ENCODE measurements at places on chromosomes 13 and 19.

DNA sequence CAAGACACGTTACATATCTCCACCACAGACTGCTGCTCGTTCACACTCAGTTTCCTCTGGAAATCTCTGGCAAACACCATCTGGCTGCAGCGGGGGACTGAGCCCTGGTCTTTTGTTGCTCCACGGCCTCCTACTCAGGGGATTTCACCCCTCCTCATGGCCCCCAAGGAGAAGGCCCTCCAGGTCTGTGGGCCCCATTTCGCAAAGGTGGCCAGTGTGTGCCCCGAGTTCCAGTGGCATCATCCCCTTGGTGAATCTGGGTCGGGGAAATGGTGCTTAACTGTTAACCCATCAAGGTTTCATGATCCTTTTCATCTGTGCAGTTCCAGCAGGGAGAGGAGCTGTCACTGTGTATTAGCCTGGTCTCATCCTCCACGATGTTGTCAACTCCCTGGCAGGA is 235.4 kb upstream of the MAB21L1 start:
- no peak for DNase-seq

GRCh38 chr13:98468929-98469328 is 108.0 kb downstream of the STK24 start:
- DNase-seq = no peak

DNA sequence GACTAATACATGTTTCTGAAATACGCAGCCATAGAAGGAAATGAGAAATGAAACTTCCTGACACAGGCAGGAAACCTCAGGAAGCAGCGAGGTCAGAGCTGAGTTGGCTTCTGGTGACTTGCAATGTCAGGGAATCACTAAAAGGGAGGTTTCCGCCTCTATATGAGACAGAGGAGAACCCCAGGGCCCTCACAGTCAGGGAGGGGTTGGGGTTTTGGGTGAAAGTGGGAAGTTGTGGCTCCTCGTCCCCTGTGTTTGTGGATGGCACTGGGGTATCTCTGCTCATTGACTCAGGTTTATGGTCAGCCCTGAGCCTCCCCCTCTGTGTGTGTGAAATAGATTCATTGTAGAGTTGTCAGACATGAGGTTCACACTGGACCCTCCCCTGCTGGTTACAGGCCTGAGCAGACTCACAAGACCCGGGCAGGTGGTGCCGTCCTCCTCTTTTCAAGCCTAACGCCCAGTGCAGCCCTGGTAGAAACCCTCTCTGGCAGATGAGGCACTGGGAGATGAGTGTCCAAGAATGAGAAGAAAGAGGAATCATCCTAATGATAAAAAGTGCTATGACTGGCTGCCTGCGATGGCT is 5.5 kb upstream of the LILRA6 start:
- DNase-seq = no peak

DNA sequence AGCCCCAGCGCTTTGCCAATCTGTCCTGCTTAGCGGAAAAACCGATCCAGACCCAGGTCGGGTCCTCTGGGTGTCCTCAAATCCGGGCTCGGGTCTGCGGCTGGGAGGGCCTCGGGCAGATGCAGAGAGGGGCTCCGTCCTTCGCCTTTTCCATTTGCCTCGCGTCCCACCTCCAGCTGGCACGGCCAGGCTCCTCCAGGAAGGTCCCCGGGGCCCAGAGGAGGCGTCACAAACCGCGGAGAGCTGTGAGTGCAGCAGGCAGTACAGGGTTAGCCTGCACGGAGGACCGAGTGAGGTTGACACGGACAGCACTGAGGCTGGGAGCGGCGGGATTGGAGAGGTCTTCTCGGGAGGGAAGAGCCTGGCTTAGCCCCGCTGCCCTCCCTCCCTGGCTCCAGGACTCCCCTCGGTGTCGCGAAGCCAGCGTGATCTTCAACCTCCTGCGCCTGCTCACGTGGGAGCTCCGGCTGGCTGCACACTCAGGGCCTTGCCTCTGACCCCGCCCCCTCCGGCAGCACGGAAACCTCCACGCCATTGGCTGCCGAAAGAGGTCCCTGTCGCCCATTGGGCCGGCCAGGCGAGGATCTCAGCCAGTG is 2.8 kb upstream of the IFNL2 start:
- DNase-seq = no peak

GRCh38 chr13:73991384-73991783 is 142.8 kb downstream of the KLF12 start:
- no peak for DNase-seq

- DNase-seq = no peak
These were observed 111.4 kb upstream of the C1QTNF9B start for GRCh38 chr13:24008679-24009078.

GRCh38 chr19:36215276-36216123 is 594 bp downstream of the ZNF146 start:
- no peak for DNase-seq

- no peak for DNase-seq
These were observed 377.8 kb upstream of the DACH1 start for GRCh38 chr13:72244788-72245187.

GRCh38 chr13:33757713-33758112 is 60.2 kb upstream of the RFC3 start:
- no peak for DNase-seq

GRCh38 chr19:56372281-56372680 is 21.1 kb downstream of the ZNF582 start:
- DNase-seq = no peak

DNA sequence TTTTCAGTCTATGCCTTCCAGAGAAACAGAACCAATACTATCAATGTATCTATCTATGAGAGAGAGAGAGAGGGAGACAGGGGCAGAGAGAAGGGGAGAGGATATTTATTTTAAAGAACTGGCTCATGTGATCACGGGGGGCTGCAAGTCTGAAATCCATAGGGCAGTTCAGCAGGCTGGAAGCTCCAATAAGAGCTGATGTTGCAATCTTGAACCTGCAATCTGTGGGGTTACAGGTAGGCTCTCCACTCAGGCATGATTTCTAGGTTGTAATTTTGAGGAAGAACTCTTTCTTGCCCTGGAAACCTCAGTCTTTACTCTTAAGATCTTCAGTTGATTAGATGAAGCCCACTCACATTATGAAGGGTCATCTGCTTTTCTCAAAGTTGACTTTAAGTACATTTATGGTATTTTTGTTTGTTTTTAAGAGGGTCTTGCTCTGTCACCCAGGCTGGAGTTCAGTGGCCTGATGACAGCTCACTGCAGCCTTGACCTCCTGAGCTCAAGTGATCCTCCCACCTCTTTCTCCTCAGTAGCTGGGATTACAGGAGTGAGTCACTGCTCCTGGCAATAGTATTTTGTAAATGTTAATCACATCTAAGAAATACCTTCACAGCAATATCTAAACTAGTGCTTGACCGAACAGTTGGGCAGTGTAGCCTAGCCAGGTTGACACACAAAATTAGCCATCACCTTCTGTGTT is 376.4 kb downstream of the FGF9 start:
- no peak for DNase-seq

DNA sequence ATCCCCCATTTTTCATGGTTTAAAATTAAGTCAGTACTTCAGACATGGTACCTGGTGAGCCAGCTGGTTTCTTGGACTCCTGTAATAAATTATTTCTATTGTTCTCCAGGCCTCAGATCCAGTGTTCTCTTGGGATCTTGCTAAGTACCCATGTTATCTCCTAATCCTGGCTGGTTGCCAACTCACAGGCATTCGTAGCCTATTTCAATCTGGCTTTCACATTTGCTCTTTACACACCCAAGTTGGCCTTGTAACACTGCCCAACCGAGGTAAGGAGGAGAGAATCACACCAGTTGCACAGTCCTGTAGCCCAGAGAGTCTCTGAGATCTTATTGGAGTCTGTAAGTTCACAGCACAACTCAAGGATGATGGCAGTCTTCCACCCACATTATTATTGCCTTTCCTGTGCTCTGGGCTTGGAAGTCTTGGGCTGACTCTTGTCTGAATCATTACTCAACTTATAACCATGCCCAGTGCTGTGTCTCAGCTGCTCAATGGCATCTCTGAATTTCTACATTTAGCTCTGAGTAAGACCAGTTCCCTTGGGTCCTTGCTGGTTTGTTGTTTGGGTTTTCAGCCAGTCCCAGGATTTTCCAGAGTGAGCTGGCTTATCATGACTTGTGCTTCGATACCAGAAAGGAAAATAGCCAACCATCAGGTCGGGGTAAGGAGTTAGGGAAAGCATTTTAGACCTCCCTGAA is 76.6 kb upstream of the KLF12 start:
- no peak for DNase-seq

DNA sequence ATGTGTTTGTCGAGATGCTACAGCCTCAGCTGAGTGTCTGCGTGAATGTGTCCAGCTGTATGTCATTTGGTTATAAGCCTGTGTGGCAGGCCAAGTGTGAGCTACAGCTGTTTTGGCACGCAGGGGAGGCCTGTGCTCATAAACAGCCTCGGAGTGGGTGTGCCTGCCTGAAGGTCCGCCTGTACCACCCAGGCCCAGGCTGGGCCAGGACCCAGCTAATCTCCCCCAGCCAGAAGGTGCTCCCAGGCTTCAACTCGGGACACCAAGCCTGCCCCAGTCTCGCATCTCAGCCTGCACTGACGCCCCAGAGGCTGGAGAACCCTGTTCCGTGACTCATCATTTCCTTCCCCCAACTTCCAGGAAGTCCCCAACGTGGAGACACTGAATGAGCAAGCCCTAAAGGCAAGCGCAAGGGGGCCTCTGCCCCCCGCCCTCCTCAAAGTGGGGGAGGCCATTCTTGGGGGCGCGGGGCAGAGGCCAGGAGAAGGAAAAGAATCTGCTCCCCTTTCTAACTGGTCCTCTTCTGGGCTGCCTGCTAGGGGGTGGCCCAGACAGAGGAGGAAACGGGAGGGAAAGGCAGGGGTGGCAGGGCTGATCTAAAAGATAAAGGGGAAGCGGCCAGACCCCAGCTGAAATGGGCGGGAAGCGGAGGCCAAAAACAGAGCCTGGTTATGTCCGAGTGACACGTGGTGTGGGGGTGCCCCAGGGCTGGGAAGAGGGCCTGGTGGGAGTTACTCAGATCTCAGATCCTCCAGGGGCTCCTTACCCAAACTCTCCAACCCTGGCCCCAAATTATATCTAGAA is 2.0 kb downstream of the SLC1A5 start:
- peak; percentile 66 for DNase-seq

DNA sequence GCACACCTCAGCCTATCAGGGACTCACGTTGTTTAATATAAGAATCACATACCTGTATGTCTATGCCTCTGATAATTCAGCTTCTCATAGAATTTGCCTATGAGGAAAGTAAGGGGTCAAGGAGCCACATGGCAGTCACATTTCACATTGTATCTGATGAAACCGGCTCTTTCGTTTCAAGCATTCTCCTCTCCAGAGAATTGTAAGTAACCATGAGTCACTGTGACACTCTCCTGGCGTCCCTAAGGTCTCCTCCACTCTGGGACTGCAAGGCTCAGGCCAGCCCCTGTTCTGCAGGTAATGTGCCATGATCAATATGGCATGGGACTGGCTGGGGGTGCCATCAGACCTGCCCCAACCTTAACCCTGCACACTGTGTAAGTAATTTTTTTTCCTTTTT is 503.3 kb downstream of the COG6 start:
- no peak for DNase-seq

DNA sequence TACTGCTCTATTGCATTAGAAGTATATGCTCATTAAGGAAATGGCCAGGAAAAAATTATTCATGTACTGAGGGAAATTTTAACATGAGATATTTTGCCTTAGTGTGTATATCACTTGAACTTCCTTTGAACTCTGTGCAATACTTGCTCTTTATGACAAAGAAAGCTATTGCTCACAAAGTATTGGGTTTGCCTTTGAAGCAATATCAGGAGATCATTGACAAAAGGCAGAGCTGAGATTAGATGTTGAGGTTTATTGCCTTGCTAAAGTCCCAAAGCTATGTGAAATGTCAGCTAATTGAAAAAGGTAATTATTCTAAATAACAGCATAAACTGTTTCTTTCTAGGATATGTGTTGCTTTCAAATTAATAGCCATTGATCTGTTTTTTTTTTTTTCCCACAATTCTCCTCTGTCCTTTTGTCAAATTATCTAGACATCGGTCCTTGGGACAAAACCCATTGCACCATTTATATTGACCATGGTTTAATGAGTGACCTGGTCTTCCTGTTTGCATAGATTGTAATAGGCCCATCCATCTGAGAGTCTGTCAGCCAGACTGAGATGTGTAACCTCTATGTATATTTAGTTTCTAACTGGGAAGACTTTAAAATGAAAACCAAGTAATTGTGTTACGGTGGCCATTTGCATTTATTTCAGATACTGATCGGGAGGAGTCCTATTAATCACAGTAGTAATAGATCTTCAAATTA is 752.7 kb upstream of the GPC6 start:
- no peak for DNase-seq

GRCh38 chr19:49559928-49560327 is 20.4 kb downstream of the NOSIP start:
- no peak for DNase-seq

DNA sequence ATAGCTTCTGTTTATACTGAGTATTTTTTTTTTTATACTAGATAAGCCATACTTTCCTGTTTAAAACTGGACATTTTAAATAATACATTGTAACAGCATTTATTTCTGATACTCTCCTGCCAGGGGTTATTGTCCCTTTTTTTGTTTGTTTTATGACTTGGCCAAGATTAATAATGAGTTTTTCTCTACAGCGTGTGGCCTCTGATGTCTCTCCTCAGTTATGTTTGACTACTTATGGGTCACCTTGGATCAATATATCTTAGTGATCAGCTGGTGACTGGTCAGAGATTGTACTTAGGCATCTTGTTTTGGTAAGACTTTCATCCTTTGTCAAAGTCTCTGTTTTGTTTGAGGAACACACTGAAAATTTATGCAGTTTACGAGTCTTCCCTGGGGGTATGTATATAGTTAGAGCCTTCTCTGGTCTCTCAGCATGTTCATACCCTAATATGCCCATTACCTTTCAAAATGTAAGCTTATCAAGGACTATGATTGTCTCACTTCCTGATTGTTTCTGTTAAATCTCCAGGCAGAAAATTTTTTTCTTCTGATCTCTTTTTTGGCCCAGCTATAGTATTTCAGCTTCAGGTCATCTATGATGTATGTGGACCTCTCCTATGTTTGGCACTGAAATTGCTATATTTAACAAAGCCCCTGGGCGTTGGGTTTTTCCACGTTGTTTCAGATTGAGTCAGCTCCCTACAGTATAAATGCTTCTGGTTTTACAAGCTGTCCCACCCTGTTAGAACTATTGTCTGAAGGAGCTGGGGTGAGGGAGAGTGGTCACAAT is 87.9 kb downstream of the URI1 start:
- no peak for DNase-seq

DNA sequence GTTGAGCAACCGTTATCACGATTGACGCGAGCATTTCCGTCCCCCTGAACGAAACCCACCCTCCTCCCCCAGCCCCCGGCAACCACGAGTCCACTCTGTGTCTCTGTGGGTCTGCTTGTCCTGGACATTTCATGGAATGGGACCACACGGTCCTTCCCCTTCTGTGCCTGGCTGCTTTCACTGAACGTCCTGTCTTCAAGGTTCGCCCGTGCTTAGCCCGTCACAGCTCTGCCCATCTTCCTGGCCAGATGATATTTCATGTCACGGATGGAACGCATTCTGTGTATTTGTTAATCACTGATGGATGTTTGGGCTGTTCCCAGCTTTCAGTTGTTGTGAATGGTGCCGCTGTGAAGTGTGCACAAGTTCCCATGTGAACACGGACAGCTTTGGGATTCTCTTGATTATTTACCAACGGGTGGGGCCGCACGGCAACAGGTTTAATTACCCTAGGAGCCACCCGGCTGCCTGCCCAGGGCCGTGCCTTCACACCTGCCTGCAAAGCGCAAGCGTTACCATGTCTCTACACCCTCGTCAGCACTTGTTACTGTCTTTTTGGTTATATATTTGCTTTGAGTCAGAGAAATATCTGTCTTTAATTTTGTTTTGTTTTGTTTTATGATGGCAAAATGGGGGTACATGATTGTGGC is 42.5 kb downstream of the RASA3 start:
- DNase-seq = no peak

- DNase-seq = peak; percentile 67
These were observed 35.8 kb downstream of the RNF6 start for GRCh38 chr13:26186118-26186870.

- DNase-seq = no peak
These were observed 34.1 kb downstream of the SUGP2 start for GRCh38 chr19:18999016-18999758.
